ENCODE measurements at places on chromosomes 1 and 21.

- no peak for DNase-seq
These were observed 36.9 kb upstream of the ST6GALNAC5 start for GRCh38 chr1:76830373-76830772.

- DNase-seq: no peak
These were observed 109.2 kb downstream of the CSMD2 start for GRCh38 chr1:34055818-34056217.

DNA sequence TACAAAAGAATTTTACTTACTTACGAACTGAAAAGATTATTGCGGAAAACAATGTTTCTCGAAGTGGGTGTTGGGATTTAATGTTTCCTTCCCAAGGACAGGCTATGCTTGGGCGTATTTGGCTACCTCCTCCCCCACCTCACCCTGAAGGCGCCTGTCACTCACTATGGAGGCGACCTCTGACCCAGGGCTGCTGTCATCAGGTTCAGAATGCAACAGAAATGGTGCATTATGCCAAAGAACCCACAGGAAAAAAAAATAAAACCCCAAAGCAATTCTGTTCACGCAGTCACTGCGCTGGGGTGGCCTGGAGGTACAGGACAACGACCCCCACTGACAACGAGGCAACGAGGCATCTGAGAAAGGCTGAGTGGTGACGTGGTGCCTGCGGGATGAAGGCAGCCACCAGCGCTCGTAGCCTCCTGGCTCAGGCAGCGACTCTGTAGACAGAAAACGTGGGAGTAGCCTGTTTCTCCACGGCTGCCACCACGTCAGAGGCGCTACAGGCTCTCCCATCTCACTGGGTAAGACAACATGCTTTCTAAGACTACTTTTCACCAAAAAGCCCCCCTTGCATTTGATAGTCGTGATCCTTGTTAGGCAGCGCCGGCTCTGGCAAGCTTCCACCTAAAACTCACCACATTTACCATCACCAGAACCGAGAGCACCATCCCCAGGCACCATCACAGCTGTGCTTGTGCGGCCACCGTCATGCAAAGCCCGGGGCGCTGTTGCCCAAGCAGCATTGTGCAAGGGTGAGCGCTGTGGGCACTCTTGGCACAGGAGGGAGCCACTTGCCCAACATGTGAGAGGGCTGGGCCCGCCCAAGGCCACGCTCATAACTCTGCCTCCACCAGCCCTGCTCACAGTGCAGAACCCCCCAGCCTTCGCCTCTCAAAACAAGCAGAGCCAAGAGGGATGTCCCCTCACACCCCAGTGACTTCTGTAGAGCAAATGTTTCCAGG, 14.3 kb downstream of the NADK start:
- DNase-seq: no peak

DNA sequence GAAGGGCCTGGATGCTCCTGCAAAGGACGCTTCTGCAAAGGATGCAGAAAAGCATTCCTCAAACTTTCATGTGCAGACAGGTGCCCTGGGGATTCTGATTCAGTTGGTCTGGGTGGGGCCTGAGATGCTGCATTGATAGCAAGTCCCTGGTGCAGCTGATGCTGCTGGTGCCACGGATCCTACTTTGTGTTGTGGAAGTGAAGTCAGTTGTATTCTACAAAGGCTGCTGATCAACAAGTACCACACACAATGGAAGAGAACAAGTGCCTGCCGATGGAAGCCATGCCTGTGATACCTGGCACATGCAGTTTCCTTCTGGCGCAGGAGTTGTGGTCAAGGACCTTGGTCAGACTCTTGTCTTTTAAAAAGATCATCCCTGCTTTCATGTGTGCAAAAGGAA, 478.8 kb downstream of the CAMTA1 start:
- DNase-seq: no peak

DNA sequence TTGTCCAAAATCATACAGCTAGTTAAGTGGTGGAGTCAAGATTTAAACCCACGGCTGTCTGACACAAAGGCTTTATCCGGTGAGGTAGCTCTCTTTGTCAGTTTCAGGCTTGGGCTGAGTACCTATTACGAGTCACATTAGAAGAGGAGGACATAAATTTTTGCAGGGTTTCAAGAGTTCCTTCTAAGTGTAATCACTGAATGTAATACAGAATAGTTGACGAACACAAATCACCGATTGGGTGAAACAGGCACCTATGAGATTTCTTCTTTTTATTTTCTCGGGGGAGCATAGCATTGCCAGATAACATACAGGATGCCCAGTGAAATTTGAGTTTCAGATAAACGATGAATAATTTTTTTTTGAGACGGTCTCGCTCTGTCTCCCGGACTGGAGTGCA, 847 bp downstream of the PSMD4 start:
- DNase-seq: no peak

- DNase-seq: no peak
These were observed 103.9 kb downstream of the ZBTB18 start for GRCh38 chr1:244154872-244155531.

DNA sequence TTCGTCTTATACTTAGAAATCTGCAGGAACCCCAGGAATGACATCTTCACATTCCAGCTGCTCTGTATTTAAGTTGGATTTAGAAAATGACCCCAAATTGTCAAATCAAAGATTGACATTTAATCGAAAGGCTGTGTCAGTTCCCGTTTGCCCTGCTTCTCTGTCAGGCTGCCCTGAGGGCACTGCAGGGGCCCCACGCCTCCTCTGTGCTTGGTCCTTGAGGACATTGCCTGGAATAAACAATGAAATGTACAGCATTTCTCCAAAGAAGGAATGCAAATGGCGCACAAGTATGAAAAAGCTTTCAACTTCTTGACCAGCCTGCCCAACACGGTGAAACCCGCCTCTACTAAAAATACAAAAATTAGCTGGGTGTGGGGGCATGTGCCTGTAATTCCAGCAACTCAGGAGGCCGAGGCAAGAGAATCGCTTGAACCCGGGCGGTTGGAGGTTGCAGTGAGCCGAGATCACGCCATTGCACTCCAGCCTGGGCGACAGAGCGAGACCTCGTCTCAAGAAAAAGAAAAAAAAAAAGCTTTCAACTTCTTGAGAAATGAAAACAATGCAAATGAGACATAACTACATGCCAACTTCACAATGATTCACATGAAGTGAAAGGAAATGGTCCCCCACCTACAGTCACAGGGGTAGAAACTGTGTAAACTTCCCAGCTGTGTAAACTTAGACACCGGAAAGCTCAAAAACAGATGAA, 3.0 kb downstream of the TMPRSS3 start:
- no peak for DNase-seq

GRCh38 chr21:45264146-45264911, 23.4 kb downstream of the POFUT2 start:
- no peak for DNase-seq

- DNase-seq: no peak
These were observed 25.9 kb downstream of the RUNX3 start for GRCh38 chr1:24903955-24904730.

GRCh38 chr1:224759681-224760091, 143.6 kb downstream of the CNIH3 start:
- DNase-seq: no peak

DNA sequence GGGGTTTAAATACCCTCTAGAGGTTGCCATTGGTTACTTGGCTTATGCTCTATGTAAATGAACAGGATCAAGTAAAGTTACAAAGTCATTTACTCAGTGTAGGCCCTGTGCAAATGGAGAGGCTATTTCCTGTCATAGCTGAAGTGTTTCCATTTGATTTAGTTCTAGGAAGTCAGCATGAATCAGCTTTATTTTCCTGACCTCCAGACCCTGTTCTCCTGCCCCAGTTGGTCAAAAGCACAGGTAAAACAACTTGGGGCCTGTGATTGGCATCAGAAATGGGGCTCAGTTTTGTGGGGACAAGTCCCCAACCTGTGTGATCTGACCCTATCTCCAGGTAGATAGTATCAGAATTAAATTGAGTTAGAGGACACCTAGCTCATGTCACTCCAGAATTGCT, 239.9 kb downstream of the HHAT start:
- no peak for DNase-seq

- no peak for DNase-seq
These were observed 6.3 kb upstream of the CATSPER4 start for GRCh38 chr1:26184086-26184485.

GRCh38 chr1:162391790-162392563, 10.4 kb downstream of the C1orf226 start:
- peak; percentile 13 for DNase-seq

- DNase-seq: no peak
These were observed 16.5 kb downstream of the SMAP2 start for GRCh38 chr1:40389871-40390560.

All from COR-L47 (cell line).